ENCODE measurements at places on chromosomes 3 and 15.

GRCh38 chr15:28273873-28274610, 47.9 kb downstream of the HERC2 start:
- DNase-seq = no peak

- DNase-seq = no peak
Measured at GRCh38 chr3:172084871-172085556, 45.6 kb downstream of the FNDC3B start.

GRCh38 chr3:124691599-124691998, 38.7 kb upstream of the UMPS start:
- no peak for DNase-seq

DNA sequence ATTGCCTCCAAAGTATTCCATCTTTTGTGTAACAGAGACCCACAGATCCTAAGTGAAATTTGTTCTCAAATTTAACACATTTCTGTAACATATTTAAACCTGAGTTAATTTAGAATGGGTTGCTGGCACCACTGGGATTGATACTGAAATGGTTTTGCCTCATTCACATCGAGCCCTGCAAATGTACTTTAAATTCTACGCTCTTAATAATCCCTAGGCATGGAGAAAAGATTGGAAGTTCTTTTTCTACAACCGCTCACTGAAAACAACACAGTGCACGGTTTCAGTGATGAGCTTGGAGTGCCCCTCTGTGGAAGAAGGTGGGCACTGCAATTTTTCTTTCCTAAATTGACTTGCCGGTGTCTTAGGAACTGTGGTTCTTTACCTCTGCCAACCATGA, 109.9 kb upstream of the ATP11B start:
- DNase-seq = peak; percentile 23

DNA sequence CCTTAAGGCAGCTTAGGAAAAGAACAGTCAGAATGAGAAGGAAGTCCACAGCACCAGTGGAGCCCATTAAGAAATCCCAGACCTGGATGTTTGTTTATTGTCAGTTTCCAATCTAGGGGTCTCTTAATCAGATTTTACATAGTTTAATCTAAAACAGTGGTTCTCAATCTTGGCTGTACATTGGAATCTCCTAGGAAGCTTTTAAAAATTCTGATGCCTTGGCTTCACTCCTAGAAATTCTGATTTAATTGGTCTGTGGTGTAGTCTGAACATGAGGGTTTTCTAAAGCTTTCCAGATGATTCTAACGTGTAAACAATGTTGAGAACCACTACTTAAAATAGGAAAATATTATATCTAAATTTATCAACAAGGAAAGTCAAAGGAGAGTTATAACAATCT, 56.6 kb upstream of the SPRED1 start:
- no peak for DNase-seq

DNA sequence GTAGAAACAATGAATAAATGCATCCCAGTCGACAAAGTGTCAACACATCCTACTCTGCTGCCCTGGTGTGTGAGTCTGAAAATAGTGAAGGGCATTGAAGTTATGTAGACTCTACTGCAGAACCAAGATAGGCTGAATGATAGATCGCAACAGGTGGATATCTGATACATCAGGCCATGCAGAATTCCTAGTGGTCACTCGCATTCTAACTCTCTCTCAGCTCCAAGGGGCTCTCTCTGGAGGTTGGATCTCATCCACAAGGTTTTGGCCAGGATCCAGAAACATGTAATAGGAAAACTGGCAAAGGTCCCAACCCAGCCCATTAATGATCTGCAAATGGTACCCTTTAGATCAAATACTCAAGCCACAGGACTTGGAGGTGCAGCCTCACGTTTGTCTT, 514.1 kb downstream of the MAGI1 start:
- no peak for DNase-seq

DNA sequence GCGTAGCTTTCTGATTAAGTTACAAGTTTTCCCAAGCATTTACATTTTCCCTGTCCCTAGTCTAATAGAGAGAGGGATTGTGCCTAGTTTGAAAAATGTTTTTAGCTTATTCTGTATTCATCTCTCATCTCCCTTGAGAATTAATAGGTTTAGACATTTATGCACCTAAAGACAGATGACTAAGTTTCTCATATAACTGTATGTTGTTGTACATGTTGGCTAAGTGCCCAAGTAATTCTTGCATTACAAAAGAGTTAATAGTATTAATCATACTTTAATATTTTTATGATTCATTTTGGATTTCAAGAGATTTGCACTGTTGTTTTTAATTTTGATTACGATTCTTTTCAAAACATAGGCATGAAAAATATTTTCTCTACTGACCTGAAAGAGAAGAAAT, 109.0 kb upstream of the TBL1XR1 start:
- no peak for DNase-seq

- no peak for DNase-seq
Measured at GRCh38 chr3:168342946-168343850, 247.5 kb upstream of the GOLIM4 start.

DNA sequence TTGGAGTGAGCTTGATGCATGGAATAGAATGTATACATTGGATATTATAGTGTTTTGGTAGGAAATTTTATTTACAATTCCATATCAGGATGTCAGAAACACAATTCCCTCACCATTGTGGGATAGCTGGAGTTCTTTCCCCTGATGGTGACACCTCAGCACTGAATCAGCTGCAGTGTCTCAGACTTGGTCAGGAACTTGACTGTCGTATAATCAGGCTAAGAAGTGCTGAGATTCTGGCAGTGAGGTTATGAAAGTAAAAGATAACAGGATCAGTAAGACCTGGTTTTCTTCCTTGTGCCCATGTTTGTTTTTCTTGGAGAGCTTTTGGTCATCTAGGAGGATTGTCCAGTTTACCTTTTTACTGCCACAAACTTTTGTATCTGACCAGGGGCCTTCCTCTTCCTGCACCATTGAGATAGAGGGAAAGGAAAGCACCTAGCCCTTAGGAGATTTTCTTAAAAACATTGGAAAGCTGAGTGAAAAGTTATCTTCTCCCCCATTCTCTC, 27.3 kb upstream of the ST3GAL6 start:
- no peak for DNase-seq

DNA sequence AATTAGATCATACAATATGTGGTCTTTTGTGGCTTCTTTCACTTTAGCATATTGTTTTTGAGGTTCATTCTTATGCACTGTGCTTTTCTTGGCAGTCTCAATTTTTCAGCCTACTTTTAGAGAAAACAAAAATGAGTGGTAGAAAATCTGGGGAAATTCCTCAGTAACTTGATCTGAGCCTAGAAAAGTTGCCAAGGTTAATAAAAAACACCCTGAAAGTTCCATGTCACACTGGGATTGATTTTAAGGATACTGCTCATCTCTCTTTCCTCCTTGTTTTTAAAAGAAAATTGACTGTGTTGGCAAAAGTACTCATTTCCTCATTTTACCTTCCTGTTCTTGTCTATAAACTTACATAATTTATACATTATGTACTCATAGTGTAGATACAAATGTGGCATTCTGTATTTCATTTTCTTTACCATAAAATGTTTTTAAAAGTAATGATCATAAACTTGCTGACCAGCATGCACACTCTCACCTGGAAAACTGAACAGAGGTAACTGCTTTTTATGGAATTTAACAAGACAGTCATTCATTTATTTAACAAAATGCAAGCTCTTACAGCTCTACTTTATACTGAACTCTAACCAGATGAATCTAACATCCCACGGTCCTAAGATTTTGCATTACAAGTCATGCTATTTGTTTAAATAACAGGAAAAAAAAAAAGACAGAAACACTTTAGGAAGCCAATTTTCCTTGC, 28.6 kb upstream of the SH3BP5 start:
- DNase-seq = no peak

GRCh38 chr3:71510510-71510909, 73.0 kb downstream of the FOXP1 start:
- no peak for DNase-seq

- no peak for DNase-seq
Measured at GRCh38 chr3:135487261-135487660, 478.3 kb upstream of the PPP2R3A start.

DNA sequence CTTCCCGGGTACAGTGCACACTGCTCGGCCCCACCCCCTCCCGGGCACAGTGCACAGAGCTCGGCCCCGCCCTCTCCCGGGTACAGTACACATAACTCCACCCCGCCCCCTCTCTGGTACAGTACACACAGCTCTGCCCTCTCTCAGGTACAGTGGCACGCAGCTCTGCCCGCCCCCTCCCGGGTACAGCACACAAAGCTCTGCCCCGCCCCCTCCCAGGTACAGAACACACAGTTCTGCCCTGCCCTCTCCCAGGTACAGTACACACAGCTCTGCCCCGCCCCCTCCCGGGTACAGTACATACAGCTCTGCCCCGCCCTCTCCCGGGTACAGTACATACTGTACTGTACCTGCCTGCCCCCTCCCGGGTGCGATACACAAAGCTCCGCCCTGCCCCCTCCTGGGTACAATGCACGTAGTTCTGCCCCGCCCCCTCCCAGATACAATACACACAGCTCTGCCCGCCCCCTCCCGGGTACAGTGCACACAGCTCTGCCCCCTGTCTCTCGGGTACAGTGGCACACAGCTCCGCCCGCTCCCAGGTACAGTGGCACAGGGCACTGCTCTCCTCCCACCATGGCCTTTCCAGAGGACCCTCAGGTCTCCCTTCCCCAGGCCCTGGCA, 16.4 kb upstream of the PRR20G start:
- no peak for DNase-seq

DNA sequence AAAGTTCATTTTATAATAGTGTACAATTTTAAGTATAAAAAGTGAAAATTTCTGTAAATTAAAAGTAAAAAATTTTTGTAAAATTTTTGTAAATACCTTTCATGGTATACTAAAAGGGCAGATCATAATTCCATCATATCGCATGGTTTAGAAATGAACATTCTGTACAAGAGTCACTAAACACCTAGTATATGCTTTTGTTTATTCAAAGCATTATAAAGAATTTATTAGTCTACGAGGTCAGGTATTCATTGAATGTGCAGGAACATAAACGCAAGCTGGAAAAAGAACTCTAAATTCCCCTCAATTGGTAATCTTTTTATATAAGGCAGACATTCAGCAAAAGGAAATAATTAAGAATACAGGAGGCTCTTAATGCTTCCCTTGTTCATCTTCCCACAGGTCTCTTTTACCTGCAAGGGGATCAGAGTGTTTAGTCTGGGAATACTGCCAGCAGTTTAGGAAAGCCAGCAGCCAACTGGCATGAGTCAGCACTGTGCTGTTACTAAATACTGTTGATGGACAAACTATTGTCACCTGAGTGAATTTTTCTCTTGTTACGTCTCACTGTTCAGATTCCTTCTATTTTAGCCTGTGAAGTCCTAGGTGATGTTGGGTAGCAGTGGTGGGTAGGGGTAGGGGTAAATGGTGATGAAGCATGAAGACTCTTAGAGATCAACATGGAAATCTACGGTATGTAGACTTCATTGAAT, 70.1 kb downstream of the UQCC5 start:
- DNase-seq = peak; percentile 70

DNA sequence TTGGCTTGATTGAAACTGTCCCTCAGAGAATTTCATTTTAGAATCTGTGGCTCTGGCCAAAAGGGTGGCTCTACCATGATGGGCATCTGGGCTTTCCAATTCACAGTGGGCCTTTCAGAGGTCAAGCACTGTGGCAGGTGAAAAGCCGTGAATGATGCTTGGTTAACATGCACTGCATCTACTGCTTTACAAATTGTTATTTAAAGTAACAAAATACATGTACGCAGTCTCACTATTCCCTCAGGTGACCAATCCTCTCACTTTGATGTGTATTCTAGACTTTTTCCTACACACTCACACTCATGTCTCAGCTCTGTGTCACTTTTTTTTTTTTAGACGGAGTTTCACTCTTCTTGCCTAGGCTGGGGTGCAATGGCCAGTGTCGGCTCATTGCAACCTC, 70.5 kb downstream of the MGLL start:
- no peak for DNase-seq

DNA sequence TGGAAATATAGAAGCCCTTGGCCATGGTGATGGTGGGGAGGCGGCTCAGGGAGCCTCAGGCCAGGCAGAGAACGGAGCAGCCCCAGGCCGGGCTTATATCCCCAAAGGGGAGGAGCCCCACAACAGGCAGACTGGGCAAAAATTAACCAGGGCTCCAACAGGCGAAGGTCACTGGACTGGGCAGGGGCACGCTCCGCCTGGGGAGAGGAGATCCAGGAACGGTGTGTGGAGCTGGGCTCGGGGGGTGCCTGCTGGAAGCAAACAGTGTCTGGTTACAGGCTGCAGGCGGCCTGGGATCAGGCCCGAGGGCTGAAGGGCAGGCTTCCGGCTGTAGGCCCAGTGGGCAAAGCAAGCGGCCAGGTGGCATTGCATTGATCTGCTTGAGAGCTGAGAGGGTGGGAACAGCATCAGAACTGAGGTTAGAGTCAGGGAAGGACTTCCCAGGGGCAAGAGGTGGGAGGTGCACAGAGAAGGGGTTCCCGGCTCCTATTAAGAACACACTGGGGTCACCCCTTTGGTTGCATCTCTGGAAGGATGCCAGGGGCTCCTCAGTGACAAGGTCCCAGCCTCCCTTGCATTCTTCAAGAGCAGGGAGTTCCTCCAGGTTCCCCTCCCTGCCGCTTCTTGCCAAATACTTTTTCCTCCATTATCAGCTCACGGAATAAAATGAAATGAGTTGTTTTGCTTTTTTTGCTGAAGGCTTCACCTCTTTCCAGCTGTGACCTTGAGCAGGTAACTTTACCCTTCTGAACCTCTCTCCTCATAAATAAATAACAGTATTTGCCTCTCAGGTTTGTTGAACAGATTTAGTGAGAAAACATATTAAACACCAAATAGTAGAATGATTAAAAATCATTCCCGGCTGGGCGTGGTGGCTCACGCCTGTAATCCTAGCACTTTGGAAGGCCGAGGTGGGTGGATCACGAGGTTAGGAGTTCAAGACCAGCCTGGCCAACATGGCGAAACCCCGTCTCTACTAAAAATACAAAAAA, 7.8 kb downstream of the ANPEP start:
- DNase-seq = no peak

GRCh38 chr3:162678941-162679340, 1182.3 kb downstream of the OTOL1 start:
- DNase-seq = no peak

DNA sequence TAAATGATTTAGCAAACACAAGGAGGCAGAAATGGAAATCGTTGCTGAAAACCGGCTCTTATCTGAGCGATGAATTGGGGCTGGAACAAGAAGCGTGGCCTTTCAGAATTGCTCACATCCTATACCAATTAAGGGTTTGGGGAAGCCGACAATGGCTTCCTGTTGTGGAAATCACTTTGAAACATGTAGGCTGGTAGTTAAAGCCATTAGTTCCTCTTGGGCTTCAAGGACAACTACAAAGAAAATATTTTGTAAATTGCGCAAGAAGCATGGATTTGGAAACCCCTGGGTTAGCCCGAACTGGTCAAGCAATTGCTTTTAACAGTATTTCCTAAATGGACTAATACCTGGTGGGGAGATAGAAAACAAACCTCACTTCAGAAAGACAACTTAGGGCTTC, 182.4 kb downstream of the ADAMTS9 start:
- no peak for DNase-seq

DNA sequence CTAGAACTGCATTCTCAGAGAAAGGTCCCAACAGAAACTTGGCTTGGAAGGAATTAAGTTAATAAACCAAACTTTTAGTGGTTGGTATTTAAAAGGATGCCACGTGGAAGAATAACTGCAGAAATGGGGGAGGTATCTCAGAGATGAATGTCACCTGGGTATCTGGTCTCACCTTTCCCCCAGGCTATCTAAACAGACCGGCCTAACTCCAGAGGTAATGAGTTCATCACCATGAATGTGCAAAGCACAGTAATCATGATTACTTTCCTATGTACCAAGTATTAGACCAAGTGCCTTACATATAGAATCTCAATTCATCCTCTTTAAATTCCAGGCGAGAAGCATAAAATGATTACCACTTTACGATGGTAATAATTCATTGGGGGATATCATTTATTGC, 80.8 kb downstream of the FBN1 start:
- DNase-seq = no peak

Measured in epithelial cell of proximal tubule (primary cell).